ENCODE measurements at places on chromosomes 4 and X.

GRCh38 chr4:71052034-71052433, 58.6 kb downstream of the DCK start:
- no peak for DNase-seq

- no peak for DNase-seq
These were observed 7.2 kb upstream of the THOC2 start for GRCh38 chrX:123740006-123740405.

DNA sequence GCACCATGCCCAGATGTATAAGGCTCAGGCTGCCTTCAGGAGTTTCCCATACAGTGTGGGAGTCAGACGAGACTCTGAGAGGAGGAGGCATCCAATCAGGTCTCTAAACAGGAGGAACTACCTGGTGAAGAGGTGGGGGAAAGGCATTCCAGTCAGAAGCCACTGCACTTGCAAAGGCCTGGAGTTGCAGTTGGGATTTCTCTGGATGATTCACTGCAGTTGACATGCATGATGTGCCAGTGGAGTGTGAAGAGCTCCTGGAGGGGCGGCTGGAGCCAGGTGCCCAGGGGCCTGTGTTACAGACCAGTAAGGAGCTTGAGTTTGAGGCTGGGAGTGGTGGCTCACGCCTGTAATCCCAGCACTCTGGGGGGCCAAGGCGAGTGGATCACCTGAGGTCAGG, 339.1 kb downstream of the ARHGAP10 start:
- no peak for DNase-seq

- DNase-seq: no peak
These were observed 72.0 kb downstream of the TMEM144 start for GRCh38 chr4:158282252-158282651.

GRCh38 chr4:24937176-24937916, 24.5 kb upstream of the CCDC149 start:
- no peak for DNase-seq

DNA sequence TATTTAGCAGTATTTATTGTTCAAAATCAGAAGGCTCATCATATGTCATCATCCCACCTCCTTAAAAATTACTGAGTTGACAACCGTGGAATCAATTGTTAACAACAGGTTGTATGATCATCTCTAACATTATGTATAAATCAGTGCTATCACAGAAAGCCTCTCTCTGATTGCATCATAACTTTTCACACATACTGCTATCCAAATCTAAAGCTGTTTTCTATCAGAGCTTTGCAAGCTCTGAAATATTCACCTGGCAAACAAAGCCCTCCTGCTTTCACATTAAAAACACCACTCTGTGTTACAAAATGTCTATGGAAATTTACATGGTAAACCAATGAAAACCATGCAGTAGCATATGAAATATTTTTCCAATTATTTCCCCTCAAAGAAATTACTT, 310.0 kb downstream of the PDGFC start:
- DNase-seq: no peak

DNA sequence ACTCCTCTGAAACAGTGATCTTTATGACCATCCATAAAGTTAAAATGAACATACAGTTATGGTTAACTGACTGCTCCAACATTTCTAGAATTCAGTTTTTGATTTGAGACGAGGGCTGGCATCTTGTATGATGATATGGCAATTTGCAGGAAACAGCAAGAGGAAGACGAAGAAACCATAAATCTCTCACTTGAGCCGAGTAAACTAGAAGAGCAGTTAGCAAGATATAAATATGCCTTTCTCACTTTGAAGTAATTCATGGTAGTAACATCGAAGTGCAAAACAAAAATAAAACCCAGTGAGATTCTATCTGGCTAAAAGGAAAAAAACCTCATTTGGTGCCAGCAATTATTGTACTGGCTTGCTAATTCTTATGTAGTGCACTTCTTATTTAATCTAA, 139.0 kb upstream of the SPRY1 start:
- no peak for DNase-seq

DNA sequence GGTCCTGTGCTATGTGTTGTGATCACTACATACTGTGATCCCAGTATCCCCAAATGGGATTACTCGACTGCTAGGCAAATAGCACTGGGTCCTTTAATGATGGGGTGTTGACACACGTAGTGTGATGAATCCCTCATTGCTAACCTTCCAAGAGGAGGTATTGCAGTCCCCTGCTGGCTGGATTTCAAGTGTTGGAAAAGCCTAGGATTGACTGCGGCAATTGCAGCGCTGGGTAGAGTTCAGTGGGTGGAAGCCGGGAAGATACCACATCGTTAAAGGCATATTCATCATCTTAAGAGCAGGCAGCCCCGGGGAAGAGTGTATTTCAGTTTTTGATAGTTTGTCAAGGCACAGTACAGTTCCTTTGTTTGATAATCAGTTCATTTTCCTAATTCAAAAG, 159.9 kb downstream of the TRIML1 start:
- no peak for DNase-seq

DNA sequence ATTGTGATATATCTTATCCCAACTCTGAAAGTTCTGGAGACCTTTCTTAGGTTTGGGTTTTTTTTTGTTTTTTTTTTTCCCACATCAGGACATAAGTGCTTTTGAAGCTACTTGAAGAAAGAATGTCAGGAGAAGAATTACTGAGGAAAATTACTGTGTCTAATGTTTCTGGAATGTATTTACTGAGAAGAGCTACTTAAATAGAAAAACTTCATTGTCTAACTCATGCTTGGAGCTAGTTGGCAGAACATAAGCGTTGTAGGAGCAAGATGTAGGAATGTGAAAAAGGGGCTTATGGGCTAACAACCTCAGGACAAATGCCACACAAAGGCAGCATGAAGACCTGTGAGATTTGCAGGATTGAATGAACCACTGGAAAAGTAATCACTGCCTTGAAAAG, 166.6 kb upstream of the GLRA2 start:
- DNase-seq: no peak

All from GM04503 (cell line).